ENCODE measurements at places on chromosomes 1 and 21. TPM values are rescaled to one million over a fixed set of nuclear protein-coding genes. Genes with fewer than 3 reads are reported as not detected.

DNA sequence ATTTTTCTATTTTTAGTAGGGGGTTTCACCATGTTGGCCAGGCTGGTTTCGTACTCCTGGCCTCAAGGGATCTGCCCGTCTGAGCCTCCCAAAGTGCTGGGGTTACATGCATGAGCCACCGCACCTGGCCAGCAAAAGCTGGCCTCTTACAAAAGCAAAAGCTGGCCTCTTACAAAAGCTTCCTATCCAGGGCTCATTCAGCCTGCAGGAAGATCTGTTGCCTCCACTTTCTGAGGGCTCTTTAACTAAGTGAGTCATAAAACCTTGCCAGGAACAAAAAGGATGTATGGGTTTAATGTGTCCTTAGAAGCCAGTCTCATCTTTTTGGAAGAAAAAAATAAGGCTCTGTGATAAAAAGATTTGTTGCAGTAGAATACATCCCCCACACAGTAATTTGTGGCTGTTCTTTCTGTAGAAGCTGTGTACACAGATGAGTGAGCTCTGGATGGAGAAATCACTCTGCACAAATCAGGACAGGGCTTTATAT is 15.0 kb downstream of the HTR1D start:
- DNase-seq: no peak

- no peak for DNase-seq
Observed at GRCh38 chr1:109466452-109467300, at the start of gene SYPL2. SYPL2 (plus strand) TSS chr1:109466546; CDS start chr1:109466844, 298 bp downstream.

GRCh38 chr1:43605157-43605556 is 44.8 kb upstream of the KDM4A start:
- DNase-seq: no peak

- DNase-seq: no peak
Observed at GRCh38 chr1:240294566-240294965, 202.9 kb downstream of the FMN2 start.

DNA sequence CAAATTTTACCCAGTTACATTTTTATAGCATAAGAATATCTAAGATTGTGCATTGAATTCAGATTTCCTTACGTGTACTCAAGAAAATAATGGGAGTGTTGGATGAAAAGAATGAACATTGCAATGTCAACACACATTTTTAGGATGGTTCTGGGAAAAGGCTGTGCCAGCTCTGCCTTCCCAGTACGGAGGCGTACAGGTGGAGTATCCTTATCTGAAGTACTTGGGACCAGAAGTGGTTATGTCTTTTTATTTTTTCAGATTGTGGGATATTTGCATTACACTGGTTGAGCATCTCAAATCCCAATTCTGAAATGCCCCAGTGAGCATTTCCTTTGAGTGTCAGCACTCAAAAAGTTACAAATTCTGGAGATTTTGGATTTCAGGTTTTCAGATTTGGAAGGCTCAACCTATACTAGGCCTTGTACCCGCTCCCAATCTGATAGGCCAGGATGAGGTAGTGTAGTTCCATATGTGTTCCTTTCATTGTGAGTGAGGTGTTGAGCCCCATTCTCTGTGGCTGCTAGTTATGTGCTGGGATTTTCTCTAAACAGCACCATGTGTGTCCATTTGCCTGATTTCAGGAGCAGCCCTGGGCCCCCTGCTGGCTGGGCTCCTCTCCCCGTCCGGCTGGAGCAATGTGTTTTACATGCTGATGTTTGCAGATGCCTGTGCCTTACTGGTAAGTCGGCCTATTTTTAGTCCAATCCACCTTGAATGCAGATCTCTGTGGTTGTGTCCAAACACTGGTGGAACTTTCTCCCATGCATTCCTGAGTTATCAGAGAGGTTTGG is 60.8 kb downstream of the SLC37A1 start:
- no peak for DNase-seq

DNA sequence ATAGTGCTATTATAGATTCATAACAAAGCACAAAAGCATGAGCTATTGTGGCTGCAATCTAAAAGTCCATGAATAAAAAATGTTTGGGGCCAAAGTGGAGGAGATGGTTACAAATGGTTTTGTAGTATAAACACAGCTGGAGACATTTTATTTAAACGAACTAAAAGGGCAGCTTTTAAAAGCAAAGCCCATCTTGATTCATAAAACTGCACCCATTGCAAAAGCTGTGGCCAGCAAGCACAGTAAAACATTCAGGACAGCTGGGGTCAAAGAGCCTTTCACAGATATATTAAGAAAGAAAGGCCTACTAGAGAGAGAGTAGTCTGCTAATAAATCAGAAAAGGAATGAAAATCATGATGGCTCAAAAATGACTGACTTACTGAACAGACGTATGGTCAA is 520.8 kb downstream of the NUF2 start:
- no peak for DNase-seq

DNA sequence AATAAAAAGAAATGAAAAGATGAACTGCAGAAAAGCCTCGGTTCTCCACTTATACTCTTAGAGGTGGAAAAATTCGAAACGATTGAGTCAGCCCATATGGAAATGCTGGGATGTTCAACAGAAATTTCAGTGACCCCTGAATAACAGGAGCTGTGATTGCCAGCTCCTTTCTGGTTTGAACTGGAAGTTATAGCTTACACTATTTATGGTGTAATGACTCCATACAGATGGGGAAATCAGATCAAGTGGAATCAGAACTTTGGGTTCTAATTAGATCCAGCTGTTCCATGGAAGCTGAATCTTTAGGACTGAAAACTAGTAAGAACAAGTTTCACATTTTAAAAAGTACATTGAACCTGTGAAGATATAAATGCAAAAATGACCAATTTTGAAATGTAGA is 569.3 kb upstream of the ZRANB2 start:
- no peak for DNase-seq

DNA sequence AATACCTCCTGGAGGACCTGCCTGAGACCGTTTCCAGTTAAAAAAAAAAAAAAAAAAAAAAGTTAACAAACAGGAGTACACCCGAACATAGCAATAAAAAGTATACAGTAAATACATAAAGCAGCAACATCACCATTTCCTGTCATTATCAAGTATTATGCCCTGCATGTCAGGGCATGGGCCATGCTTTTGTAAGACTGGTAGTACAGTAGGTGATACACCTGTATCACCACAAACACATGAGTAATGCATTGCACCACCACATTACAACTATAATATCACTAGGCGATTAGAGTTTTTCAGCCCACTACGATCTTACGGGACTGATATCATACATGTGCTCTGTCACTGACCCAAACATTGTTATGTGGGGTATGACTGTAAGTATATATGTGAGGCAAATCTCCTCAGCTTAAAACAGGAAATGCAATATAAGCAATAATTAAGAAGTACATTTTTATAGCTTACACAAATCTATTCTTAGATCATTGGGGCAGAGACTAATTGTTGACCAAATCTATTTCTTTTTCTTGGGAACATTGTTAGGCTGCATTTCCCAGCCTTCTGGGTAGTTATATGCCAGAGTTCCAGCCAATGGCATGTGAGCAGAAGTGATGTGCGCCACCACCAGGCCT is 98.1 kb downstream of the PLD5 start:
- no peak for DNase-seq

The CITED4 gene
- 145 TPM for total RNA-seq

The OR2W3 gene
- total RNA-seq: not detected

The FAM163A gene
- total RNA-seq: not detected

Measured in Panc1 (cell line).